Central memory CD4-positive, alpha-beta T cell (primary cell): ENCODE measurements at places on chromosomes 12 and 14.

GRCh38 chr12:131229426-131230339 lies 276.0 kb downstream of the ADGRD1 start:
- DNase-seq, result no peak

DNA sequence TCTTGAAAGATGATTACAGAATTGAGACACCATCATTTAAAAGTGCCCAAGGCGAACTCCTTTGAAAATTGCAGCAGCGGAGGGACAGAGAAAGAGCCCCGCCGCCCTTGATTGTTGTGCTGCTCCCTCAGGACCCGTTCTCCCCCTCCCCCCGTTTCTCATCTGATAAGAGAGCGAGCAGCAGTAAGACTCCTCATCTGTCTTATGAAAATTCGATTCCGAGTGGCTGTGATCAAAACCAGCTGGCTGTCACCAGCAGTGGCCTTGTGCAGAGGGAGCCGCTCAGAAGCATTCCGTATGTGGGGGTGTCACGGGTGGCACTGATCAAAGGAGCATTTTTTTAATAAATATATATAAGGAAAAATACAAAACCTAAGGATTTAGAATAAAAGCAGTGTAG lies 78.0 kb upstream of the GPATCH2L start:
- DNase-seq, result no peak

- no peak for DNase-seq
Measured at GRCh38 chr14:51022769-51023168, 72.1 kb downstream of the TRIM9 start.

GRCh38 chr12:32522331-32523221 lies 123.2 kb downstream of the FGD4 start:
- DNase-seq, result no peak

GRCh38 chr12:52130711-52131110 lies 51.2 kb downstream of the SMIM41 start:
- DNase-seq, result no peak

- no peak for DNase-seq
Measured at GRCh38 chr14:88612981-88613380, 50.1 kb downstream of the ZC3H14 start.

- no peak for DNase-seq
Measured at GRCh38 chr12:4034921-4035320, 161.7 kb upstream of the PARP11 start.

- DNase-seq, result no peak
Measured at GRCh38 chr12:90940872-90941499, 14.0 kb downstream of the CCER1 start.

GRCh38 chr14:98208211-98208611 lies 1063.8 kb downstream of the BCL11B start:
- DNase-seq, result no peak

- DNase-seq, result no peak
Measured at GRCh38 chr14:25110106-25110505, 60.2 kb upstream of the STXBP6 start.

DNA sequence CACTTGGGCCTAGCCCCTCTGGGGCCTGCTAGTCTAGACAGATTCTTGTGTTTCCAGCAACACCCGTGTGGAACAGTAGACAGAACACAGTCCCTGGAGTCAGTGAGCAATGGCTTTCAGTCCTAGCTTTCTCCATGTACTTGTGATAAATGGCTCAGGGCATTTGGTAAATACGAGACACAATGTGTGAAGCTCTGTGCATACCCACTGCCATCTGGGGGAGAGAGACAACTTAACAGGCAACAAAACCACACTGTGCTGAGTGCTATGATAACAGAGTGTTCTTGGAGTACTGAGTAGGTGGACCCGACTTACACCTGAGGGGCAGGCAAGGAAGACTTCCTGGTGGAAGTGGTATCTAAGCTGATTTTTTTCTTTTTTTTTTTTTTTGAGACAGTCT lies 86.3 kb upstream of the TBX3 start:
- no peak for DNase-seq

DNA sequence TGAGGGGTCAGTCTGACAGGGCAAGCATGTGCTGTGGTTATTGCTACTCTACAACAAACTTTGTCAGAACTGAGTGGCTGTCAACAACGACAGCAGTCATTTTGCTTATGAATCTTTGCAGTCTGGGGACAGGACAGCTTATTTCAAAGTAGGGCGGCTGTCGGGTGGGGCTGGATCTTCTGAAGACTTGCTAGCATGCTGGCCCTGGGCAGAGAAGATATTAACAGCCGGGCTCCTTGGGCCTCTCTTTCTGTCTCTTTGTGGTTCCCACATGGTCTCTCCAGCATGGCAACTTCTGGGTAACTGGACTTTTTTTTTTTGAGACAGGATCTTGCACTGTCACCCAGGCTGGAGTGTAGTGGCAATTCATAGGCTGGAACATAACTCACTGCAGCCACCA lies 33.9 kb upstream of the ALDH2 start:
- no peak for DNase-seq

- no peak for DNase-seq
Measured at GRCh38 chr12:94271351-94271750, 123.0 kb downstream of the PLXNC1 start.

GRCh38 chr14:54550514-54550913 lies 16.4 kb upstream of the SAMD4A start:
- DNase-seq, result no peak

DNA sequence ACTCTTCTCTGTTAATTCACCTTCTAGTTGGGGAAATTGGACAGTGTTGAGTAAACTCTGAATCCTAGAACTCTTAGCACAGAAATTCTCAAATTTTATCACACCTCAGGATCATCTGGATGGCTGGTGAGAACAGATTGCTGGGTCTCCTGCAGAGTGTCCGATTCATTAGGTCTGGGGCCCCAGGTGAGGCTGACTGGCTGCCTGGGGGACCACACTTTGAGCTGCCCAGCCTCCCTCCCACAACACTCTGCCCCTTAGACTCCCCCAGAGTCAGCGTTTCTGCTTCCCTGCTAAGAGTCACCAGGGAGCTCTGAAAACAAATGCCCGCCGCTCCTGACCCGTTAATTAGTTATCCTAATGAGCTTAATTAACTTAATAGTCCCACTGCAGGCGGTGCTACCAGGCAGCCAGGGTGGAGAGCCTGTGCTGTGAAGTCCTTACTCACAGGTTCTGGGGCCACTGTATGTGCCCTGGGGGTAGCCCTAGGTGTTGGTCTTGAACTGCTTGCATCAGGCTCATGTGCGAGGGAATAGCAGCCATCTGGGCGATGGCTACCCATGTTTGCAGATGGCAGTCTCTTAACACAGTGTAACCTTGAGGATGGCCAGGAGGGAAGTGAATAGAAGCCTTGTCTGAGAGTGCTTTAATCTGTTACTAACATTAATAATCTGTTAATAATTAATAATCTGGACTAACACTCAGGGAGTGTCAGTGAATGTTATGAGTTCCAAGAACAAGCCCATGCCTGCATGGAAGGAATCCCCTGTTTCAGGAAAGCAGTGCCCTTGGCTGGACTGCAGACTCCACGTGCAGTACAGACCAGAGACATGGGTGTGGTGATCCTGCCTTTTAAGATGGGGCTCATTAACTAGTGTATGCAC lies 35.6 kb downstream of the AACS start:
- no peak for DNase-seq

DNA sequence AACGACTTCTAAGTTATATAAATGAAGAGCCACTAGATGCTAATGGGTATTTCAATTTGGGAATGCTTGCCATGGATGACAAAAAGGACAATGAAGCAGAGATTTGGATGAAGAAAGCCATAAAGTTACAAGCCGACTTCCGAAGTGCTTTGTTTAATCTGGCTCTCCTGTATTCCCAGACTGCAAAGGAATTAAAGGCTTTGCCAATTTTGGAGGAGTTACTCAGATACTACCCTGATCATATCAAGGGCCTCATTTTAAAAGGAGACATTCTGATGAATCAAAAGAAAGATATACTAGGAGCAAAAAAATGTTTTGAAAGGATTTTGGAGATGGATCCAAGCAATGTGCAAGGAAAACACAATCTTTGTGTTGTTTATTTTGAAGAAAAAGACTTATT lies 52.8 kb downstream of the TMTC3 start:
- DNase-seq, result no peak

- no peak for DNase-seq
Measured at GRCh38 chr12:51329742-51330141, 5.8 kb upstream of the BIN2 start.

GRCh38 chr14:93655078-93655750 lies 133.1 kb downstream of the PRIMA1 start:
- DNase-seq, result no peak

- no peak for DNase-seq
Measured at GRCh38 chr12:116827432-116827831, 53.8 kb downstream of the HRK start.

DNA sequence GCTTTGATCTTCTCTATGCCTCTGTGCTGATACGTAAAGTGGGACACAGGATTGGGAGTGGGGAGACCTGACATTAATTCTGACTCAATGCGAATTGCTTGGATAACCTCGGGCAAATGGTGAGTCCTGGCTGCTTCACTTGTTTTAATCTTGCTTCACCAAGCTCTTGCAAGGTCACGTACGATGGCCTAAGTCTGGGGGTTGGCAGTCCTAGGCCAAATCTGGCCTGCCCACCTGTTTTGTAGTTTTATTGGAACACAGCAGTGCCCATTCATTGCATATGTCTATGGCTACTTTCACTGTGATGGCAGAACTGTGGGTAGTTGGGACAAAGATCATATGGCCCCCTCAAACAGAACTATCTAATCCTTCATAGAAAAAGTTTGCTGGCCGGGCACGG lies 13.4 kb downstream of the CLSTN3 start:
- no peak for DNase-seq

- peak; percentile 50 for DNase-seq
Measured at GRCh38 chr12:115916910-115917668, 360.4 kb downstream of the MED13L start.

DNA sequence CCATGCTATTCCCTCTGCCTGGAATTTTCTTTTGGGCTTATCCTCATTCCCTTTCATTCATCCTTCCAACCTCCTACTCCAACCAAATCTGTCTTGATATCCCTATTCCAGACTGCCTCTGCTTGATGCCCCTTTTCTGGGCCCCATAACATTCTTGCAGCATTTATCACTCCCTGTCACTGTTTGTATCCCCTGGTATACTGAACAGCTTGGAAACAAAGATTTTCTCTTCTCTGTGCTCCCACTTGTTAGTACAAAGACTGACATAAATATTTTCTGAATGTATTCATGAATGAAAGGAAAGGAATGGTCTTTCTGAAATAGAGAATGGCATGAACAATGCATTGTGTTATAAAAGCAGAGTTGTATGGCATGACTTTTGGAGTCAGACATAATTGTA lies 7.5 kb downstream of the IRAK4 start:
- DNase-seq, result no peak

GRCh38 chr12:26188127-26188526 lies 7.2 kb upstream of the SSPN start:
- DNase-seq, result no peak

GRCh38 chr12:115922952-115923564 lies 354.4 kb downstream of the MED13L start:
- no peak for DNase-seq

DNA sequence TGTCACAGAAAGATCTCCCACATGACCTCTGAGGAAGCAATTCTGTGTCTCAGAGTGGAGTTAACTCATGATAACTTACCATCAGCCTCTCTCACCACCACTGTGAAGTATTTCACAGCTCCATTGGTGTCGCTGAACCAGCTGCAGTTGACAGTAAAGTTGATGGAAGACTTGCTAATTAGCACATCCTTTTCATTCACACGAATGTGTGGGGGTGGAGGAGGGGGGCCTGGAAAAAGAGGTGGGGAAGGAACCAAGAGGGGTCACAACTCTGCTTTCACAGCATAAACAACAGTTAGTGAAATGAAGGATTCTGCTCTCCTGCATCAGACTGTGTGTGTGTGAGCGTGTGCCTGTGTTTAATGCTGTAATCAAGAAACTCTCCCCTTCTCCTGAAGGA lies 82.1 kb downstream of the PTPRB start:
- no peak for DNase-seq

- no peak for DNase-seq
Measured at GRCh38 chr12:106493531-106493930, 89.3 kb upstream of the RFX4 start.

DNA sequence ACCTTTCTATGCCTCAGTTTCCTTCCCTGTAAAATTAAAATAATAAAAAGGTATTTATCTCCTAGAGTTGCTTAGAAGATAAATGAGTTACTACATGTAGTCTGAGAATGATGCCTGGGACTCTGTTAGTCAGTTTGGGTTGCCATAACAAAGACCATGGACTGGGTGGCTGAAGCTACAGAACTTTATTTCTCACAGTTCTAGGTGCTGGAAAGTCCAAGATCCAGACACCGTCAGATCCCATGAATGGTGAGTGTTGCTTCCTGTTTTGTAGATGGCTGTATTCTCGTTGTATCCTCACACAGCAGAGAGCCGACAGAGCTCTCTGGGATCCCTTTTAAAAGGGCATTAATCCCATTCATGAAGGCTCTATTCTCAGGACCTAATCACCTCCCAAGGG lies 64.0 kb upstream of the LTA4H start:
- DNase-seq, result no peak

- DNase-seq, result no peak
Measured at GRCh38 chr14:93993382-93993781, 3.7 kb upstream of the CCDC197 start.

- DNase-seq, result no peak
Measured at GRCh38 chr12:19665121-19665900, 226.0 kb downstream of the AEBP2 start.

DNA sequence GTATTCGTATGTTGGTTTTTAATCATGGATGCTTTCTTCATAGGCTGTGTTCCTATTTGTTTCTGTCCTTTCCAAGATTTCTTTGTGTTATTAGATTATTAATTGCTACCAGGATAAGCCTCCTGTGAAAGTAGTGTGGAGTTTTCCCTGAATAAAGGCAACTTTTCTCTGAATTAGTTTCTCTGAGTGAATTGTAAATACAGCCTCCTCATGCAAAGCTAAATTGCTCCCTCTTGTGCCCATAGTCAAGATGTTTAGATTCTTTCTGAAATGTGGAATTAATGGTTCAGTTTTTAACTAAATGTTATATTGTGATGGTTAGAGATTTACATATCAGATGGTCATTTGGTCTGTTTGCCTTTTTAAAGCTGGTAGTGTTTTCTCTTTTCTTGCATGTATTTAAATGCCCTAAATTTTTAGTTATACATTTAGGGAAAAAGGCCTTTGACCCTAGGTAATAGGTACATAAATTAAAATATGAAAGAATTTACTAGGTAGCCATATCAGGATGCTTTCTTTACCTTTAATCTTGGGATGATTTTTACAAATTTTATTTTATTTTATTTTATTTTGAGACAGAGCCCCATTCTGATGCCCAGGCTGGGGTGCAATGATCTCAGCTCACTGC lies 8.9 kb downstream of the APAF1 start:
- peak; percentile 49 for DNase-seq

- DNase-seq, result no peak
Measured at GRCh38 chr12:100566887-100567637, 6.4 kb upstream of the GAS2L3 start.

DNA sequence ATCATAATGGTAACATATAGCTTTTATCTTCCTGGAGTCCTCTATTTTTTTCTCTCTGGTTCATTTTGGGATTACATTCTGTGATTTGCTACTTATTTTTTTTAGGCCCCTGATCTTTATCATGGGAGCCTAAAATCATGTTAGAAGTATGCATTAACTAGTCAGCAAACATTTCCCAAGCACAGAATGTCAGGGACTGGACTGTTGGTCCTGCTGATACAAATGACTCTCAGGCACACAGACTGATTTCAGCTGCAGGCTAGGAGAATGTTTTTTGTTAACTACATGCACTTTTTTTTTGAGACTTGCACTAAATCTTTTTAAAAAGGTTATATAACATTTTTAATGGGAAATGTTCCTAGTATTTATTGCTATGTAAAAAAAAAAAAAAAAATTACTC lies 131.1 kb downstream of the ACSS3 start:
- DNase-seq, result no peak

- DNase-seq, result no peak
Measured at GRCh38 chr12:88471331-88472045, 108.8 kb downstream of the KITLG start.
